ENCODE measurements at places on chromosomes 12 and 14.

DNA sequence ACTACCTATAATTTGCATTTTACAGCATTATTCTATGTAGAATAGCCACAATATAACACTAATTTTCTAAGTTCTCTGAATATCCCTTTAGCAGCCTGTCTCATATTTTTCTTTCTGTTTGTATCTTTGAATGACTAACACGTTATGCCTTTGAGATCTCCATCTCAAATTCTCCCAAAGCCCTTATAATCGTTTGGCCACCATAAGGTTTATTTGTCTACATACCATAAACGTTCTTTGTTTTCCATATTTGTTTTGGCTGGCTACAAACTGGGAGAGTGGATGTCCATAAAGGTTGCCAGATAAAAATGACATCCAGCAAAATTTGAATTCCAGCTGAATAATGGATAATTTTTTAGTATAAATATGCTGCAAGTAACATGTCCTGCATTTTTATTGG lies 203.7 kb downstream of the STXBP6 start:
- DNase-seq, result no peak

GRCh38 chr14:50045039-50045711 lies 71.2 kb downstream of the VCPKMT start:
- peak; percentile 54 for DNase-seq

DNA sequence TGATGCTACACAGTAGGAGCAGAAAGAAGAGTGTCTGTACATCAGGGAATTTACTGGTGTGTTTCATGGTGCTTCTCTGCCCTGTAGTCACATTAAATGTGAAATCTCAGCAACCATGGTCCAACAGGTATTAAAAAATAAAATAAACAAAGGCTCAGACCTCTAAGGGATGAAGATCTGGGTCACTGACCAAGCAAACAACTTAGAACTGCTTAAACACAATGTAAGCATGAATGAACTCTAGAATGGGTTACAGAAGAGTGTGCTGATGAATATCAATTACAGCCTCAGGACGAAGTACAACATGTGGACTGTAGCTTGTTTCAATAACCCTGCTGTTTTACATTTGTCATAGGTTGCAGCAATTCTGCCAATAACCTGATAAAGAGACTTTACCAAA lies 47.4 kb downstream of the SLC35F4 start:
- DNase-seq, result no peak

DNA sequence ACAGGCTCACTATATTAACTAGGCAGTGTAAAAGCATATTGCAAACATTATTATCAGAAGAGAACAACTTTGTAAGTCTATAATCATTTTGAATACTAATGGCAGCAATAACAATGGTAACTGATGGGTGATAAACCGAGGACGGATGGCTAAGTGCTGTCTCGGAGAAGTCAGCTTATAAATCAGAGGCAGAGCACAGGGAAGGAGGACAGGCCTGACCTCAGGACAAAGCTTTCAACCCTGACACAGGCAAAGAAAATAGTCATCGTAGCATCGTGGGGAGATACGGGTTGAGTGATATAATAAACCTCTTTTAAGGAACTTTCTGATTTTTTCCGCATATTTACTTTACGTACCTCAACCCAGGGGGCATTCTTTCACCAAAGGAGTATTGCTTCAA lies 48.4 kb downstream of the FLRT2 start:
- no peak for DNase-seq

DNA sequence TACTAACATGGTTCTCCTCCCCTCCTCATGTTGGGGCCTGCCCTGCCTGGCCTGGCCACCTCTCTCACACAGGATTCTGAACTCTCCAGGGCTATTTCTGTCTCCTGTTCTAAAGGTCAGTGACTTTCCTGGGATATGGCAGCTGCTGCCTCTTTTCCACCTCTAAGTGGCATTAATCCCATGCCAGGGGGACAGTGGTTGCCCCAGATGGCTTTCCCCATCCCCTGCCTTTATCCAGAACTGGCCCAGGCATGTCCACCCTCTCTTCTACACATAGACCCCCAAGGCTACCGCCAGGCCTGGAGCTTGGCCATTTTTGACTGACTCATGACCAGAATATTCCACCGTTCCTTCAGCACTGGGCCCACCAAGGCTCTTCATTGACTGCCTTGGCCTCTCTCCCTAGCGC lies 90.4 kb downstream of the IRF2BPL start:
- no peak for DNase-seq

All from stimulated activated CD4-positive, alpha-beta T cell treated with anti-CD3 and anti-CD28 coated beads, Interleukin-4, amount 100 ng/mL, for 1 hour (primary cell).